ENCODE measurements at places on chromosomes 4 and X. TPM values are rescaled to one million over a fixed set of nuclear protein-coding genes. Genes with fewer than 3 reads are reported as not detected.

BLTP1 gene
- 25.4 TPM for total RNA-seq

CDS1 gene
- 14.6 TPM for total RNA-seq

BTK gene
- total RNA-seq, result 0.37 TPM

BEX4 gene
- total RNA-seq, result 0.91 TPM

KIAA1210 gene
- not detected for total RNA-seq

LIMCH1 gene
- total RNA-seq, result 10.4 TPM

DHRSX gene
- 11.9 TPM for total RNA-seq

NUDT10 gene
- not detected for total RNA-seq

TCP11X2 gene
- total RNA-seq, result not detected

DNA sequence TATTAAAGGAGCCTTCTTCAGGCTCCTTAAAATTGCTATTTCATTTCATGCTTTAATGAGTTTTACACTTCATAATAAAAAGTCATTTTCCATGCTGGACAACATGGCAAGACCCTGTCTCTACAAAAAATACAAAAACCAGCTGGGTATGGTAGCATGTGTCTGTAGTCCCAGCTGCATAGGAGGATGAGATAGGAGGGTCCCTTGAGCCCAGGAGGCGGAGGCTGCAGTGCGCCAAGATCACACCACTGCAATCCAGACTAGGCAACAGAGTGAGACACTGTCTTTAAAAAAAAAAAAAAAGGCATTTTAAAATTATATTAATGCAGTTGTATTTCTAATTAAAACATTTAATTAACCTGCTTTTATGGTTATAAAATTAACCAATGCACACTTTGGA lies 49.2 kb downstream of the PDS5A start:
- no peak overlapping the region for H3K27ac ChIP-seq
- DNase-seq, result no peak
- H3K4me1 ChIP-seq, result no peaks in the 10 kb centered on the region
- no peak overlapping the region for H3K4me3 ChIP-seq

GRCh38 chrX:110153896-110154295 lies 151.0 kb downstream of the TMEM164 start:
- H3K36me3 ChIP-seq, result no peaks in the 10 kb centered on the region
- H3K27me3 ChIP-seq, result no peaks in the 10 kb centered on the region
- no peak overlapping the region for H3K4me3 ChIP-seq
- no peak for DNase-seq

DNA sequence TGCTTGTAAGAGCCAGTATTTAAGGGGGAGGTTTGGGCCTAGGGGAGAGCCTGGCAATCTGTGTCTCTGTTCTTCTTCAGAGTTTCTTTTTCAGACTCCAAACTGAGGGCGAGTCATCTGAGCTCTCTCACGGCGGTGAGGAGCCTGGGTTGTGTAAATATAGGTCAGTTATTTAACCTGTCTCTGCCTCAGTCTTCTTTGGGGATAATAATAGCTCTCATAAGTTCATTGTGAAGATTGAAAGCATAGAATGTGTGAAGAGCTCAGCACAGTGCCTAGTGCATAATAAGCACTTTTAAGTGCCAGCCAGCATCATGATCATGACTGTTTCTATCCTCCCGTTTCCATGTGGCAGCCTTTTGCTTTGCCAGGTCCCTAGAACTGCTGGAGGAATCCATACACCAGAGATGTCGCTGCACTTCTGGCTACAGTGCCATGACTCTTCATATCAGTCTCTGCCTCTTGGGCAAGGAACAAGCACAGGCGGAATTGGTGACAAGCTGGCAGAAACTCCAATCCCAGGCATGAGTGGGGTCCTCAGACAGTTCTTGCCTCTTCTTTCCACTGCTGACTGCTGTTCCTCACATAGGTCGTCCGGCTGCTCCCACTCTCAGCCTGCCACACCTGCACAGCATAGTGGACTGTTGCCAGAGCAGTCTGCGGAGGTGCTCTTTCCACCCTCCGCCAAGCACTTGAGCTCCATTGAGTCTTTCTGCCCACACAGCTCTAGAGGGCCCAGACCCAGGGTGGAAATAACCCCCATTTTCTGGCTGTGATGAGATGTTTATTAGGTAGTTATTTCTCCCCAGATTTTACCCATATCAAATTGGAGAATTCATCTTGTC lies 103.7 kb upstream of the MAML3 start:
- no peaks in the 10 kb centered on the region for H3K27me3 ChIP-seq
- DNase-seq, result no peak
- peaks cover 2% of the 10 kb centered on the region for H3K4me1 ChIP-seq
- no peaks in the 10 kb centered on the region for H3K36me3 ChIP-seq
- H3K4me3 ChIP-seq, result no peak overlapping the region

DNA sequence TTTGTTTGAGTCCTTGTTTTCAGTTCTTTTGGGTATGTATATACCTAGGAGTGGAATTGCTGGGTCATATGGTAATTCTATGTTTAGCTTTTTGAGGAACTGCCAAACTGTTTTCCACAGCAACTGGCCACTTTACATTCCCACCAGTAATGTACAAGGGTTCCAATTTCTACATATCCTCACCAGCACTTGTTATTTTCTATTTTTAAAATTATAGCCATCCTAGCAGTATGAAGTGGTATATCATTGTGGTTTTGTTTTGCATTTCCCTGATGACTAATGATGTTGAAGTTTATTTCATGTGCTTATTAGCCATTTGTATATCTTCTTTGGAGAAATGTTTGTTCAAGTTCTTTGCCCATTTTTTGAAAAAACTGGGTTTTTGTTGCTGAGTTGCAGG lies 39.6 kb downstream of the TMEM164 start:
- no peak for DNase-seq
- no peak overlapping the region for H3K4me3 ChIP-seq
- no peak overlapping the region for H3K27ac ChIP-seq
- H3K27me3 ChIP-seq, result no peaks in the 10 kb centered on the region
- H3K4me1 ChIP-seq, result no peaks in the 10 kb centered on the region

- H3K4me1 ChIP-seq, result no peaks in the 10 kb centered on the region
- H3K27me3 ChIP-seq, result no peaks in the 10 kb centered on the region
- DNase-seq, result no peak
Measured at GRCh38 chrX:130032552-130032951, 50.1 kb downstream of the BCORL1 start.

DNA sequence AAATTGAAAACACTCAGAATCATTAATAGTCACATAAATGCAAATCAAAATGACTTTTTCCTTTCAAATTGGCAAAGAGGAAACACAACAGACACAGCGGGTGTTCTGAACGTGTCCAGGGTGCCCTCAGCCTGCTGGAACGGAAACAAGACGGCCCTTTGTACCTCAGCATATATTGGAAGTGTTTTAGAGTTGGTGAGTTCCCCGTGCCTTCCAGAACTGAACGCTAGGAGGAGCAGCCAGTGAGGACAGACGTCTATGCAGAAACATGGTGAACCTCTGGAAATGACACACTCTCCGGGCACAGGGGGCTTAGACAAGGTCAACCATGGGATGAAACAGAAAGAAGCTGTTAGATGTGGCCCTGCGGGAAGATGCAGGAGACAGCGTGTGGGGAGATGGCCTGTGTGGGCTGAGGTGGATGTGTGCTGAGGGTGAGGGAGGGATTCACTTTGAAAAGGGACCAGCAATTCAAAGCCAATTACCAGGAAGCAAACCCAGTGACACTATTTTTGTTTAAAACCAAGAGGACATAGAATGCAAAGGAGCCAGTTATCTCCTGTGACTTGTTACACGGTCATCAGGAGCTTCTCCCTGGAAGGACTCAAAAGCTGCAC lies 40.4 kb downstream of the RNF212 start:
- no peak overlapping the region for H3K4me3 ChIP-seq
- no peak overlapping the region for H3K27ac ChIP-seq
- no peaks in the 10 kb centered on the region for H3K36me3 ChIP-seq
- no peaks in the 10 kb centered on the region for H3K27me3 ChIP-seq

DNA sequence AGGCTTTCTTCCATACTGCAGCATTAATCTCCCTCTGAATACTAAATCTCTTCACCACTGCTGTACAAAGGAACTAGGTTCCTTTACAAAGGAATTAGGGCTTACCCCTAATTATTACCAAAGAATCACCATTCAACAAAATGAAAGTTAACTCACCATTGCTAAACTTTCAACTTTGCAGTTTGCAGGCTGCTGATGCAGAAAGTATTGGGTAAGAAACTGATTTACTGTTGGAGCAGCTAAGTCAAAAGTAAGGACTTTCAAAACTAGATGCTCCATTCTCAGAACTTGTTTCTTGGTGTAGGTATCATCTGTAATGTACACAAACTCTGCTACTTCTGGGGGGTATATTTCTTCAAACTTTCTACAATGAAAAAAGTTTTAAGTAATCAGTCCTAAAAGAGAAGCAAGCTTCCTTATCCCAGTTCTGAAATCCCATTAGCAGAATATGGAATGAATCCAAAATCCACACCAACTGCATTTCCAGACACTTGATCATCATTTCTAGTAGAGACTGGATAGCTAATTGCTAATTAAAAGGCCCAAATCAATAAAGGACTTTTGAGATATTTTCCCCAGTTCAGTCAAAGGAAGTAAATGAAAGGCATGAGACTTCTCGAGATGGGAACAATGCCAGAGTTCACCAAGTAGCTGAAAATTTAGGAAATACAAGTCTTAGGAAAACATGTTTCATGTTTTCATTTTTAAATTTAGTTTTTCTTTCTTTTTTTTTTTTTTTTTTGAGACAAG lies 4.3 kb downstream of the CCNA2 start:
- H3K27ac ChIP-seq, result no peak overlapping the region
- H3K4me3 ChIP-seq, result no peak overlapping the region
- peaks cover 64% of the 10 kb centered on the region for H3K36me3 ChIP-seq
